Psoas muscle (tissue), 8 donors: ENCODE measurements at places on chromosomes 11 and 22. TPM values are rescaled to one million over a fixed set of nuclear protein-coding genes. Genes with fewer than 3 reads are reported as not detected.

- no peaks in the 10 kb centered on the region for H3K27me3 ChIP-seq
- no peak for DNase-seq
- no peak overlapping the region for H3K4me3 ChIP-seq
- no peak overlapping the region for H3K27ac ChIP-seq
- H3K36me3 ChIP-seq: peaks cover 10% of the 10 kb centered on the region
Observed at GRCh38 chr22:46824980-46825544, 62.6 kb downstream of the TBC1D22A start.

DNA sequence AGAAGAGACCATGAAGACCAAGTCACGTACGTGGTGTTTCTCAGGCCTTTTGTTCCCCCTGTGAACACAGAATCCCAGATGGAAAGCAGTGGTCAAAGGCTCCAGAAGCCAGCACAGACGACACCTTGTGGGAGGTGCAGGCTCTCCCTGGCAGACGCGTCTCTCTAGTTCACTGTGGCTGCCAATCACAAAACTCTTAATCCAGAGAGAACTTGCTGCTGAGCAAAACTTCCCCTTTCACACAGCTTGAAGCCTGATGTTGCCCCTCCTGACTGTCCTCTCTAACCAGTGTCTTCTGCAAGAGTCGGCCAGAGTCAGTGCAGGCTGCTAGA, 67.1 kb downstream of the PIWIL3 start:
- H3K4me1 ChIP-seq: no peaks in the 10 kb centered on the region
- H3K27me3 ChIP-seq: peaks cover 2% of the 10 kb centered on the region
- DNase-seq: no peak
- no peak overlapping the region for H3K4me3 ChIP-seq

GRCh38 chr11:62601122-62601371, 618 bp downstream of the MTA2 start:
- H3K27me3 ChIP-seq: no peaks in the 10 kb centered on the region
- H3K4me3 ChIP-seq: peak overlapping the region; percentile 84
- H3K4me1 ChIP-seq: peaks cover 29% of the 10 kb centered on the region
- peak overlapping the region; percentile 92 for H3K27ac ChIP-seq
- DNase-seq: no peak
- H3K36me3 ChIP-seq: peaks cover 44% of the 10 kb centered on the region

LRP4 gene
- total RNA-seq: 32.3 TPM
